ENCODE measurements at places on chromosomes 2 and 18. TPM values are rescaled to one million over a fixed set of nuclear protein-coding genes. Genes with fewer than 3 reads are reported as not detected.

The AQP12A gene
- total RNA-seq = not detected

The TEKT4 gene
- 2.5 TPM for total RNA-seq

The PCBP1 gene
- total RNA-seq = 43.1 TPM

The SLC5A7 gene
- 14.3 TPM for total RNA-seq

The FOXI3 gene
- total RNA-seq = not detected

The DNAJC5G gene
- 0.23 TPM for total RNA-seq

The MAL gene
- total RNA-seq = not detected

The CFC1 gene
- 9.2 TPM for total RNA-seq

The GALR1 gene
- 7.8 TPM for total RNA-seq

The HOXD12 gene
- total RNA-seq = not detected

The SERPINB2 gene
- 0.23 TPM for total RNA-seq

The SERPINB11 gene
- total RNA-seq = not detected

The ADI1 gene
- total RNA-seq = 11.5 TPM

The ITPRIPL1 gene
- 1.6 TPM for total RNA-seq

The LYPD6B gene
- 5.8 TPM for total RNA-seq

The SDC1 gene
- total RNA-seq = 17.1 TPM

The GULP1 gene
- total RNA-seq = 59.3 TPM

The CDH19 gene
- total RNA-seq = 0.23 TPM

The ZNF892 gene
- total RNA-seq = 28.8 TPM

The MERTK gene
- total RNA-seq = 9.7 TPM

The CFAP65 gene
- total RNA-seq = 2.3 TPM

The PRKCE gene
- total RNA-seq = 52.1 TPM

The OST4 gene
- total RNA-seq = 158 TPM

The VWC2L gene
- total RNA-seq = 30.0 TPM

The CTDSP1 gene
- total RNA-seq = 18.7 TPM

The ASXL3 gene
- total RNA-seq = 74.5 TPM

The COL4A3 gene
- 1.8 TPM for total RNA-seq

The POU3F3 gene
- total RNA-seq = 87.0 TPM

The SLC35G4 gene
- not detected for total RNA-seq

The ALK gene
- 21.0 TPM for total RNA-seq

The CAPN14 gene
- total RNA-seq = 0.69 TPM

The CHRND gene
- 0.23 TPM for total RNA-seq

The CHMP3 gene
- total RNA-seq = 53.1 TPM

The RBKS gene
- 4.6 TPM for total RNA-seq

The SERPINB7 gene
- not detected for total RNA-seq

The GREB1L gene
- 11.1 TPM for total RNA-seq

The ABCG8 gene
- total RNA-seq = 1.2 TPM

The IHH gene
- 0.69 TPM for total RNA-seq

The ESPNL gene
- 0.23 TPM for total RNA-seq

The CD8B gene
- total RNA-seq = 1.8 TPM

The IL36B gene
- not detected for total RNA-seq

The ZSWIM2 gene
- 0.23 TPM for total RNA-seq

The CXCR2 gene
- total RNA-seq = 0.23 TPM

The LIMS4 gene
- not detected for total RNA-seq

The AGXT gene
- total RNA-seq = not detected

The NXPH2 gene
- 19.4 TPM for total RNA-seq

The CLEC4F gene
- total RNA-seq = not detected

The KLHL30 gene
- total RNA-seq = not detected

The C1D gene
- total RNA-seq = 32.5 TPM

The ACMSD gene
- total RNA-seq = not detected

The NAT8 gene
- total RNA-seq = not detected

The SLC20A1 gene
- 34.6 TPM for total RNA-seq

The BOK gene
- 35.1 TPM for total RNA-seq

The PJVK gene
- total RNA-seq = 3.9 TPM

The SP140 gene
- 2.1 TPM for total RNA-seq

The TM4SF20 gene
- not detected for total RNA-seq

The NEUROD1 gene
- total RNA-seq = 0.69 TPM

The FASTKD1 gene
- total RNA-seq = 63.9 TPM

The GALNT3 gene
- 4.6 TPM for total RNA-seq

All from diencephalon (tissue), 1 donor.